ENCODE measurements at places on chromosomes 7 and 10.

DNA sequence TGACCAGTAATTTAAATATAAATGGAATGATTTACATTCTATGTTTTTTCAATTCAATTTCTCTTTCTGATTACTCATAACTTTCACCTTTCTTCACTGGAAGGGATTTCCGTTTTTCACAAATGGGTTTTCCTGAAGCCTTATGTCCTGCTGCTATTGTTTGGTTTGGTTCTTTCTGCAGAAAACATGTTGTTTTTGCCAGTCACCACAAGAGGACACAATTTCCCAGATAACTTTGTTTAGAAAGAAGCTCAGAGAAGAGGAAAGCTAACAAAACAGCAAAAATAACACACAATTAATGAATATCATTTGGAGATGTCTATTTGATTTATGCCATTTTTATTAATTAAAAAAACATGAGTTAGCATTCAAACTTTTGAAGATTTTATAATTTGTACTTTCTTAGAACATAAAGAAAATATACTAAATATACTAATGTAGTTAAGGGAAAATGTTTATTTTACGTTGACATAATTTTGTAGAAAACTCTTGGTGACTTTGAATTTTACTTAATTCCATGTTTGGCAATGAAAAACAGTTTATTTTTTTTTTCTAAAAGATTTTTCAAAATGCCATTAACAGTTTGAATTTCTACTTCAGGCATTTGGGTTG is 4.6 kb upstream of the TWIST1 start:
- DNase-seq: no peak

DNA sequence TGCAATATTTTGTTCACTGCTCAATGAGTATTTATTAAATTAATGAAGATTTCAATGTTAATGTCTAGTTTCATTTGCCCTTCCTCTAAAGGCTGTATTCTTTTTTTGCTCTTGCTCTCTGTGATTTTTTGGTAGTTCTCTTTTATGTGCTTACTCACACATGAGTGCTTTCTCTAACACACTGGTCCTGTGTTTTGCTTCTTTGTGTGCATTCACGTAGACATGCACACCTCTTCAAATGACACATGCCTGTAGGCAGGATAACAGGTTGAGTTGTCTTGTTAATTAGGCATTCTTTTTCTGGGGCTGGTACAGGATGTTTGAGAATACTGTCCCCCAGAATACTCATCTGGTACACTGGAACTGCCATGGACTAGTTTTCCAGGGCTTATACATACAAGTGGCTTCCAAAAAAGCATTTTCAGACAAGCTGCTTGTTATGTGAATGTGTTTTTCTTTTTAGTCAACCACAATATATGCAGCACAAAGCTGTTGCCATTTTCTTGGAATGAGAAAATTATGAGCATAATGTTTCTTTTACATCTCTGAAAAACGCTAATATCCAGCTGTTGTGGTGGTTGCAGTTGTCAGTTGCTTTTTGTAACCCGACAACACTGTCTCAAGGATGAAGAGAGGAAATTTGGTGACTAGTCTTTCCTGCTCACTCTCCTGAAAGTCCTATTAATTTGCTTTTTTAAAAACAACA is 416.4 kb downstream of the AUTS2 start:
- DNase-seq: no peak

DNA sequence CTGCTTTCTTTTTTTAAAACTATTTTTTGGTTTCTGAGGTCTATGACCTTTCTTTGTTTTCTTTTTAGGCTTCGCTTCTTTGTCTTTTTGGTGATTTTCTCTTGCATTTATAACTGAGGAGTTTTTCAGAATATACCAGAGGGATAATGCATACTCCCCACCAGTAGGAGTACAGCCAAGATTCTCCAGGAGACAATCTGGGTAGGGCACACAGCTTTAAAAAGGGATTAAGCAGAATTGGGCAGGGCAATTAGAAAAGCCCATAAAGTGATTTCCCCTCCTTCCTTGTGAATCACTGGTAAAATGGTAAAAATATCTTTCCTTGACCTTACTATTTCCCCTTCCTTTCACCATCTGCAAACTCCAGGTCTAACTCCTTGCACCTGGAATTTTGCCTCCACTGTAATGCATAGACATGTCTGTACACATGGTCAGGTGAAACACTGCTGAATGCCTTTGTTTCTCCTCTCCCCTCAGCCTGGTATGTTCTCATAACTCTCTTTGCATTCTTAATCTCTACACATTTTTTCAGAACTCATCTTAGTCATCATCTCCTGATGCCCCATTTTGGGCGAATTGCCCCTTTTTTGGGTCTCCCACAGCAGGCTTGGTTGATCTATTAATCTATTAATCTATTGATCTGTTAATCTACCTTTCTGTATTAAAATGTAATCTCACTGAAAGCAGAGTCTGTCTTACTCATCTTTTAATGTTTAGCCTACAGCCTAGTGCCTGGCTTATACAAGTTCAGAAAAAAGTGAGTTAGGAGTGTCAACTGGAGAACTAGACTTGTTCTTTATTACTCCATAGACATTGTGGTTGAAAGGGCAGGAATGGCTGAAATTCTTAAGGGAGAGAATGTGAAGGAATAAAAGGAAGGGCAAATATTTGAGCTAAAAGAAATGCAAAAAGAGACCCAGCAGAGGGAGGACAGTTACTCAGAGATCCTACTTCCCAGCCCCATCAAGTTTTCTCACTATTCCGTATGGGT is 64.6 kb downstream of the MDFIC start:
- DNase-seq: no peak

DNA sequence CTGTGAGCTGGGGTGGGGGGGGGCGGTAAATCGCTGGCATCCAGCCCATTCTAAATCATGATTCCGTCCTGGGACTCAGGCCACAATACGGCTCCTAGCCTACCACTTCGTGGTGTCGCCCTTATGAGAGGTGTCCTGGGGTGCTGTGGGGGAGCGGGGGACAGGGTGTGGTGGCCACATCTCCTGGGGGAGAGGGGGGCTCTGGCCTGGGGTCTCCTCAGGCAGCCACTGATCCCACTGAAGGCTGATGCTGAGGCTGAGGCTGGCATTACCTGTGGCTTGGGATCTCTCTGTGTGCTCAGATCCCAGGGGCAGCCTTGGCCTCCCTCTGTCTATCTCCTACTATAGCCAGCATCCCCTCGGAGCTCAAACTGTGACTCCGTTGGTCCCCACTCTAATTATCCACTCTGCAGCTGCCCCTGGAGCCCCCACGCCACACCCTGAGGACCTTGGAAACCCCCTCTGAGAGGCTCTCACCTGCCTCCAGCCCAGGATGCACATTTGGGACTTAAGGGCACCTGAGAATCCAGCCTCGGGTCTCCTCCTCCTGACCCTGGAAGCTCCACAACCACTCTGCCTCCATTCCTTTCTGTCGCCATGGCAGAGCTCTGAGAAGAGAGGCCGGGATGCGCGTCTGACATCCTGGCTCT is 249.3 kb upstream of the TCERG1L start:
- DNase-seq: no peak

GRCh38 chr10:28442403-28442802 is 90.5 kb upstream of the WAC start:
- no peak for DNase-seq

GRCh38 chr7:110779339-110779738 is 311.6 kb upstream of the LRRN3 start:
- no peak for DNase-seq

- DNase-seq: no peak
Observed at GRCh38 chr7:75876126-75876881, 2.5 kb upstream of the RHBDD2 start.

GRCh38 chr7:75878312-75878768 is 494 bp upstream of the RHBDD2 start:
- DNase-seq: no peak

GRCh38 chr7:159031135-159031701 is 113.4 kb downstream of the VIPR2 start:
- DNase-seq: peak; percentile 28

- DNase-seq: no peak
Observed at GRCh38 chr10:79048639-79049550, 19.9 kb upstream of the ZMIZ1 start.

DNA sequence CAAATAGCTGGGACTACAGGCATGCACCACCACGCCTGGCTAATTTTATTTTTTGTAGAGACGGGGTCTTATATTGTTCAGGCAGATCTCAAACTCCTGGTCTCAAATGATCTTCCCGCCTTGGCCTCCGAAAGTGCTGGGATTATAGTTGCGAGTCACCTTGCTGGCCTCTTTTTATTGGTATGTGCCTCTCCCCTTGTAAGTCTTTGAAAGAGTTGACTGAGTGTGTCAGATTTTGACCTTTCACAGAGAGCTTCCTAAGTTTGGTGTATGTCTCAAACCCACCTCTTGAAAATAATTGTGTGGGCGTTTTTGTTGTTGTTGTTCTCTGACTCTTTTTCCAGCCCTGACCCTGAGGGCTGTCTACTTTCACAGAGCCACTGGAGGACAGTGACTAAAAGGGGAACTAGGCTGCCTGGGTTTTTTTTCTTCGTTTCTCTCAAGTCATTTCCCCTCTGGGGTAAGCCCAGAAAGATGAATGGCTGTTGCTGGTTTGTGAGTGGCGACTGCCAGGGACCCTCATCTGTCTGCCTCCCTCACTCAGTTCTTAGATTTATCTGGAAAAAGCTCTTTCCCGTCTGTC is 262.8 kb downstream of the ZEB1 start:
- no peak for DNase-seq

- DNase-seq: no peak
Observed at GRCh38 chr10:78203915-78204818, 170.5 kb downstream of the RPS24 start.

DNA sequence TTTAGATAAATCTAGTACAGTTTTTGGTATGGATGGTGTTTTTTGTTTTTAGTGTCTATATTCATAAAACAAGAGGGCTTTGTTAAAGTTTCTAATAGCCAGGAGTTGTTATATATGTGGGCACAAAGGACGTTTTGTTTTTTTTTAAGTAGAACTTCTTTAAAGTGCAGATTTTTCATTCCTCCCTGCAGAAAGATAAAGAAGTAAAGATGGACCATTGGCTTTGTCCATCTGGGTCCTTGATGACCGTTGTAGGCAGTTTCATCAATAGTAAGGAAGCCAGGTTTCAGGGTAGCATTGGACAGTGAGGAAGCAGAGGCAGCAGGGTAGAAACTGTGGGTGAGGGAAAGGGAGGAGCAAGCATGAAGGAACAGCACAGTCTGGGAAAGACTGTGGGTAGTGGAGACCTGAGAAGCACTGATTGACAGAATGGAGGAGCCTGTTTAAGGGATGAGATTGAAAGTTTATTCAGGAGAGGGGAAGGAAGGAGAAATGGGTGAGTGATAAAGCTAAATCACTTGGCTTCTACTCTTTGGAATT is 5.3 kb downstream of the CALU start:
- DNase-seq: no peak

GRCh38 chr7:121909716-121910345 is 36.9 kb downstream of the PTPRZ1 start:
- DNase-seq: no peak

GRCh38 chr7:133534816-133535215 is 281.9 kb downstream of the EXOC4 start:
- DNase-seq: no peak

GRCh38 chr7:74475243-74475986 is 21.7 kb downstream of the GTF2IRD1 start:
- no peak for DNase-seq

- peak; percentile 55 for DNase-seq
Observed at GRCh38 chr10:58512491-58513187, at the start of gene BICC1. Gene BICC1, plus strand, starts transcription at chr10:58512872. Its CDS starts 272 bp downstream, at chr10:58513144.

GRCh38 chr7:39248692-39249090 is 271.0 kb downstream of the POU6F2 start:
- no peak for DNase-seq

- DNase-seq: no peak
Observed at GRCh38 chr10:69223028-69223342, 2.9 kb downstream of the HKDC1 start.

- no peak for DNase-seq
Observed at GRCh38 chr7:130959743-130960207, 225.8 kb upstream of the KLF14 start.

GRCh38 chr7:32033006-32033405 is 37.2 kb downstream of the PDE1C start:
- no peak for DNase-seq

DNA sequence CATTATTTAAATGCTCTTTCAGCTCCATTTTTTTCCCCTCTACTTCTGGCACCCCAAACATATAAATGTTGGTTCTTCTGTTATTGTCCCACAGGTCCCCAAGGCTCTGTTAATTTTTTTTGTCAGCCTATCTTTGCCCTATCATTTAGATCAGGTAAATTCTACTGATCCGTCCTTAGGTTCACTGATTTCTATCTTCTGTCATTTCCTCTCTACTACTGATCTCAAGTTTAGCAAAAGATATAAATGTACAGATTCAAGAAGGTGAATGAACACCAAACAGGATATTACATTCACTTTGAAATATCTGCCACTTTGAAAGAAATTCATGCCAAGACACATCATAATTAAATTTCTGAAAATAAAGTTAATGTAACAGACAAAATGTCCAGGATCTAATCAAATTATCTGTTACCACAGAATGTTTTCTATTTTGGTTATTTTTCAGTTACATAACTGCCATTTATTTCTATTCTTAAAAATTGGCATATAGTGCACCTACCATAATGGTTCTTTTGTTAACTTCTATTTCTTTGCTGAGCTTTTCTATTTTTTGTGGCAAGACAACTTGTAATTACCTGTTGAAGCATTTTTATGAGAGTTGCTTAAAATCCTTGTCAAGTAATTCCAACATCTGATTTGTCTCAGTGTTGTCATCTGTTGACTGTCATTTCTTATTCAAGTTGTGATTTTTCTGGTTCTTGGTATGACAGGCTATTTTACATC is 12.1 kb upstream of the CUBN start:
- no peak for DNase-seq

Measured in WERI-Rb-1 (cell line).